ENCODE measurements at places on chromosomes 12 and 14.
A peak's percentile ranks its signal among the peaks of the same experiment; 100 is the strongest.

DNA sequence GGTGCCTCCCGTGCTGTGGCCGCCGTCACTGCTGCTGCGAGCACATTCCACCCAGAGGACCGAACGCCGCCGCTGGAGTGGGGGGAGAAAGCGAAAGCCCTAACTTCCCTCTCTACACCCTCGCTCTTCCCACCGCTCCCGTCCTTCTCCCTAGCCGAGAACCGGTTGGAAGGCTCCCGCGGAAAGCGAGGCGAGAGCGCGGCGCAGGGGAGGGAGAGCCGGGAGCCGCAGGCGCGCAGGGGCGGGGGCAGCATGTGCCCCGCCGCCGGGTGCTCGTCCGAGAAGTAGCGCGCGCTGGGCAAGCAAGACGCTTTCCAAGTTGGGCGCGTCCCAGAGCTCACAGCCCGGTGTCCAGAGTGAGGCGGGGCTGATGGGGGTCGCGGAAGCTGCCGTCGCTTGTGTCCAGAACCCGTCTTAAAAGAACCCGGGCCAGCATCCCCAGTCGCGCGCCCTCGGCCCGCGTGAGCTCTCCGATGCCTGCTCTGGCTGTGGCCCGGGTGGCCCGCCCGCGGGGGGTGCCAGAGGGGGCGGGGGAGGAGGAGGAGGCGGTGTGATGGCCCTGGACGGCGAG lies at the start of gene TRHDE:
Gene TRHDE (plus strand): TSS at position 280 of the 571 bp plus-strand sequence. CDS start 274 bp downstream, at position 554.
- DNase-seq, result peak; percentile 79

GRCh38 chr14:74144789-74145188 lies 60.0 kb downstream of the LIN52 start:
- no peak for DNase-seq

DNA sequence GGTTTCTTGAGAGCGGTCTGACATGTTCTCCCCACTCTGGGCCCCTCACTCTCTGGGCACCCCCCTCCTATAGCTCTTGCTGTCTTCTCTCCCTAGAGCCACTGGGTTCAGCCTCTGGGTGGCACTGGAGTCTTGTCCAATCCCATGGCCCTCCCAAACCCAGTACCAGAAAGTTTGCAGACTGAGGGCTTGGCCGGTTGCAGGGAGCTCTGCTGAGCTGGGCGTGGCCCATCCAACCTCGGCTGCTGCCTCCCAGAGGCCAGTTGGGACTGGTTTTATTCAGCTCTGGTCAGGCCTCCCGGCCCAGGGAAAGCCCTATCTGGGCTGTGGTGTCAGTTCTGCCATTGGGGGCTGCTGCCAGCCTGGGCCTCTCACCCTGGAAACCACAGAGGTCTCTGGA lies 37.9 kb downstream of the ISCA2 start:
- DNase-seq, result no peak

DNA sequence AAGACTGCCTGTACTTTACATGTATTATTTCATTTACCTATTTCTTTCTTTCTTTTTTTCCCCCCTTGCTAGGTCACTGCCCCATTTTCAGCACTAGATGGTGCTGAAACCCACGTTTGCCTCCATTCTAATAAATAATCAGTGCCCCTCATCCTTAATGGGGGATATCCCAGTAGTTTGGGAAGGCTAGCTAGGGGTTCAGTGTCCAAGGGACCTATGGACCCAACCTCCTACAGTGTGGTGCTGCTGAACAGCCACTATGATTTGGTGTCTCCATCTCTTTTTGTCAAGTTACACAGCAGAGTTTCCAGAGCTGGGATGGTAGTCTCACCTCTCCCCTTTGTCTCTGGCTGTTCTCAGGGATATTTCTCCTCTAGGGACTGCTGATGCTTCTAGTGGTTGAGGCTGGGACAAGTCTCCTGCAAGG lies 6.5 kb upstream of the HCFC2 start:
- no peak for DNase-seq

- no peak for DNase-seq
Measured at GRCh38 chr12:23950775-23951451, 1.4 kb upstream of the SOX5 start.

DNA sequence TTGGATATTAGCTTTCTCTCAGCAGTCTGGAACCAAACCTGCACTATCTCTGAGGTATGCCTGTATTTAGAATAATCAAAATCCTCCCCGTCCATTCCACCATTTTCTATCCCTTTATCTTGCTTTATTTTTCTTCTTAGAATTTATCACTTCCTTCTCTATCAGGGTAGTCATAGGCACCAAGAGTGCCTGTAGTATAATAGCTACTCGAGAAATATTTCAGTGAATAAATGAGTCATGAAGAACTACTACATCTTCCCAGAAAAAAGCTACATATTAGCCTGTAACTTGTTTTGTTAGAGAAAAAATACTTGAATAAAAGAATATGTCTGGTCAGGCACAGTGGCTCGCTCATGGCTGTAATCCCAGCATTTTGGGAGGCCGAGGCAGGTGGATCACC lies 4.3 kb downstream of the SLC2A14 start:
- DNase-seq, result no peak

- no peak for DNase-seq
Measured at GRCh38 chr14:74641601-74642391, 29.8 kb upstream of the LTBP2 start.

GRCh38 chr12:28699029-28699428 lies 450.0 kb upstream of the FAR2 start:
- DNase-seq, result no peak

DNA sequence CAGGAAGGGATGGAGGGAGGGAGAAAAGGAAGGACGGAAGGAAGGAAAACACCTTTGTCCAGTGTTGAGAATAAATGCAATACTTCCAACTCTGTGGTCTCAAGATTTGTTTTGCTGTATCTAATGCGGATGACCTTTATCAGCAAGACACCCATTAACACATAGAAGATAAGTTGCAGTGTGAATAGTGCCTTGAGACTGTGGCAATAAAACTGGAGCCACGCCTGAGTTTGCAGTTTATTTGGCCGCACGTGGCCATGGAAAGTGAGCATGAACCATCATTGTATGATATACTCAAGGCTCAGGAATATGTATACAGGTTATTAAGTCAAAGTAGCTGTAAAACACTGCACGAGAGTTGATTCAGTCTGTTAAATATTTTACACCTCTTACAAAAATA lies 113.6 kb upstream of the EEA1 start:
- no peak for DNase-seq

GRCh38 chr12:68896881-68897540 lies 36.0 kb downstream of the CPM start:
- no peak for DNase-seq

DNA sequence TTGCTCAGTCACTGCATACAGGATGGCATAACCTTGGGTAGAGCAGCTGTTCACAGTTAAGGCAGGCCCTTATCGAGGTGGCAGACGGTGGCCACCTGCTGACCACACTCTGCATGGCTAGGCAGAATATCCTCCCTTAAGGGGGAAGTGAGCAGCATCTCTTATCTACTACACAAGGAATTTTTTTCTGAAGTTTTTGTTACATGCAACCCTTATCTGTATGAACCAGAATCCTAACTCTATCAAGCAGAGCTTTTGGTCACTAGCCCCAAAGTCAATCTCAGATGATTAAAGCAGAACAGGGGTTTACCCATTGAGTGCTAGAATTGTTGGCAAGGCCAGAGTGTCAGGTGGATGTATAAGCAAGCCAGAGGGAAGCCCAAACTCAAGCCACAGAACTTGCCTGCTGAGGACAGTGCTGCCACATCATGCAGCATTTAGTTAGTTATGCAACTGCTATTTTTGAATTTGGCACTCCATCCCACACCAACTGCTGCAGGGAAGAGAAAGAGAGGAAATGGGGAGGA lies 192.8 kb downstream of the TBX5 start:
- DNase-seq, result no peak

- DNase-seq, result no peak
Measured at GRCh38 chr12:92721130-92721529, 18.3 kb downstream of the PLEKHG7 start.

DNA sequence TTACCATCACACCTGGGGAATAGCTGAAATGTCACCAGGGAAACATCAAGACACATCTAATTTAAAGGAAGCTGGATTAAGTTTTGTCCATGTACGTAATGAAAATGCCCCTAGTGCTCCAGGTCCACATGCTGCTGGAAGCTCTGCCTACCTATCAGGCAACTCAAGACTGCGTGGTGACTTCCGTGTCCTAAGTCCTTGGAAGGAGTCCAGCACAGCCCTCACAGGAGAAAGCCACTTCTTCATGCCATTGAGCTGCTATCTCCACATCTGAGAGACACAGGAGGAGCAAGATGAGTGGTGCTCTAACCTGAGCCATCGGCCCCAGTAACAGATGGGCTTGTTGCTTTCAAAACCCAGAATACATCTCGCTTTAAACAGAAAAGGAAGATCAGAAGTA lies 316.4 kb downstream of the DPF3 start:
- DNase-seq, result peak; percentile 21

DNA sequence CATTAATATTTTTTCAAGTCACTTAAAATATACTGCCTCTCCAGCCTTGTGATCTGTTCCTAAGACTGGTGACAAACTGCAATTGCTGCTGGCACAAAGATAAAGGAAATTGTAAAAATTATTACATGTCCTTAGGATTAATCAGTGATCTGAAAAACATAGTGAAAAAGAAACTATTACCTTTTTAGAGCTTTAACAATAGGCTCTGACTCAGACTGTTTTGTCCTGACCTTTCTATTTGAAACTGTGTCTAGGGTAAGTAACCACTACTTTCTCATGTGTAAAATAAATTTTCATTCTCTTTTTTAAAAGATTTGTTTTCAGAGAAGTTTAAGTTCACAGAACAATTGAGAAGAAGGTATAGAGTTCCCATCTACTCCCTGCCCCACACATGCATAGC lies 80.4 kb upstream of the CLEC14A start:
- DNase-seq, result no peak

DNA sequence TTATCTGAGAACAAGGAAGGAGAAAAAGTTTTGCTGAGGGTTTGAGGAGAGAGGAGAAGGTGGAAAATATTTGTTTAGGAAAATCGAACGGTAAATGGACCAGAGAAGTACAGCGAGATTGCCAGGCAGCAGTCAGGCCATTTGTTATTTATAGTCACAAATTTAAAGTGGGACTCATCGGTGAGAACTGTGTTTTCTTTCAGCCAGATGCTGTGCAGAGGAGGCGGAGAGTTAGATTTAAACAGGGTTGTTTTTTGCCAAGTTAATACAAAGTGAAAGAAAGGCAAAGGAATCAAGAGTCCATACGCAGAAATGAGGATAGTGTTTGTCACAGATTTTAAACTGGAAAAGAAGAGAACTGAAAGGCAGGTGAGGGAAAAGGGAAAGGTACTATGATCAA lies 200.6 kb upstream of the CNOT2 start:
- DNase-seq, result no peak

GRCh38 chr12:26939953-26940352 lies 1.7 kb downstream of the FGFR1OP2 start:
- DNase-seq, result no peak

DNA sequence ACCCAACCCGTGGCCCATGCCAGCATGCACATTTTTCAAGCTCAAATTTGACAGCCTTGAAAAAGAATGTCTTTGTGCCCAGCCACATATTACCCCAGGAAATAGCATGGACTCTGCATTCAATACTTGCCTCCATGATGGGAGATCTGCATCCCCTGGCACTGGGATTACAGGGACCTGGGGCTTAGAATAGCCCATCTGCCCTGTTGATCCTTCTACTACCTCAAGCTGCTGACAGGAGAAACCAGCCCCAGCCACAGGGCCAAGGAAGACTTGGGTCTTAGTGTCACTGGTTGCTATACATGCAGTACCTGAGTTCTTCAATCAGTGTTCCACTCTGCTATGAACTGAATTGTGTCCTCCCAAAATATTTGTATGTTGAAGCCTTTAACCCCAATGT lies 85.3 kb downstream of the LRRC74A start:
- DNase-seq, result no peak

DNA sequence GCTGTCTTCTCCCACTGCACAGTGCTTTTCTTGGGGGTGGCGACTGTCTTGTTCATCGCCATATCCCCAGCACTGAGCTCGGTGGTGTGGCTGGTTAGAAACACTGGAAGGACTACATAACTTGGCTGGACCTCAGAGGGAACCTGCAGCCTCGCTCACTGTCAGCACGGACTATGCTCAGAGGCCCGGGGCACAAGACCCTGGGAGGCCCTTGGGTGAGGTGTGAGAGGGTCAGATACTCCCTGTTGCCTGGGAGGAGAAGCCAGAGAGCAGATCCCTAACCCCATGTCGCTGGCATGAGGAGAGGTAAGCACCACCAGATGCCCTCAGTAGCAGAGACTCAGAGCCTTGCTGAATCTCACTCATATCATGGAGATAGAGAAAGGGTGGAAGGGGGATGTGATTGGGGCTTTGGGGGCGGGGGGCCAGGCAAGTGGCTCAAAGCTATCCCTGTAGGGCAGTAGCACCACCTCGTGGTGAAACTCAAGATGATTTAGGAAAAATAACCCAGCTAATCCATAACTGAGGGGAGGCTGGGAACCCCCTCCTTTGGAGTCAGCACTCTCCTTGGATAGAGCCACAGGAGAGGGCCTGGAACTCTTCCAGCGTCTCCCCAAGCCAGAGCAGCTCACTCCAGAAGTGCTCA lies 18.7 kb upstream of the HDAC7 start:
- DNase-seq, result peak; percentile 44

GRCh38 chr12:124767066-124767821 lies 96.4 kb downstream of the SCARB1 start:
- DNase-seq, result peak; percentile 75

- DNase-seq, result no peak
Measured at GRCh38 chr12:10285919-10286318, 21.8 kb upstream of the KLRD1 start.

DNA sequence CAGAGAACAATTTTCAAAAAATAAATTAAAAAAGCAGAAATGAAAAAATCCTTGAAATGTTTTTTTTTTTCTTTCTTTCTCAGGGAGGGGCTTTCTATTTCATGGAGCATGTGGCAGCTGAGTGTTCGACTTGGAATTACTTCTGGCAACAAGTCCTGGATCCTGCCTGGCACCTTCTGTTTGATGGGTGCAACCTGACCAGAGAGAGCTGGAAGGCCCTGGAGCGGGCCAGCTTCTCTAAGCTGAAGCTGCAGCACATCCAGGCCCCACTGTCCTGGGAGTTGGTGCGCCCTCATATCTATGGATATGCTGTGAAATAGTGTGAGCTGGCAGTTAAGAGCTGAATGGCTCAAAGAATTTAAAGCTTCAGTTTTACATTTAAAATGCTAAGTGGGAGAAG lies 22.5 kb upstream of the HIGD1C start:
- DNase-seq, result no peak
